ENCODE measurements at places on chromosomes 3 and 15.
A peak's percentile ranks its signal among the peaks of the same experiment; 100 is the strongest.

DNA sequence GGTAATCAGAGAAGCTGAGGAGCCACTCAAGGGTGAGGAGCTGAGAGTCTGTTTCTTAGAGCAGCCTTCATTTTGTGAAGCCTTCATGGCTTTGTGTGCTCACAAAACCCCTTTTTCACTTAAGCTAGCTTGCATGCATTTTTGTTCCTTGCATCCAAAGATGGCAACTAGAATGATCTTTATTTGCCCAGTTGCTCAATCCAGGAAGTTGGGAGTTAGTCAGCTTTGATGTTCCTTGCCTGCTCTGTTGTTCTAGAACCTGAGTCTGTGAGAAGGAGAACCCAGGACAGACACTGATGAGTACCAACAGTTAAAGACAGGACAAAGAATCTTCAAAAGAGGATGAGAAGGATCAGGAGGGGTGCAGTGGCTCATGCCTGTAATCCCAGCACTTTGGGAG lies 81.8 kb downstream of the IL20RB start:
- no peak for DNase-seq

DNA sequence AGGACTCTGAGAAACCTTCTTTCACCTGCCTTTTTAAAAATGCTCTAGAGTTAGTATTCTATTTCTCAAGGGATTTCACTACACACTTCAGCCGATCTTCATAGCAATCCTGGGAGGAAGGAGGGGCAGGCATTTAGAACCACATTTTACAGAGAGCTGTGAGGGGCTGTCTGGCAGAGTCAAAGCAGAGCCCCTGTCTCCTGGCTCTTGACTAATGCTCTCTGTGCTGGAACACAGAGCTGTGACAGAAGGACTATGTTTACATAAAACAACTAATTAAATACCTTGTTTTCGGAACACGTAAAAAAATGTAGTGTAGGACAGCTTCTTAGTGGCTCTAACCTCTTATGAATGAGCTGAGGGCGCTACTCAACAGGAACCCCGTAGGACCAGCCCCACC lies 7.6 kb upstream of the SPTBN5 start:
- no peak for DNase-seq

- no peak for DNase-seq
Observed at GRCh38 chr3:120203621-120204020, 81.4 kb downstream of the GPR156 start.

GRCh38 chr3:42247576-42248027 lies 18.4 kb downstream of the CCK start:
- no peak for DNase-seq

- DNase-seq, result no peak
Observed at GRCh38 chr3:73094129-73094528, 32.7 kb downstream of the EBLN2 start.

GRCh38 chr15:52143873-52144272 lies 31.3 kb upstream of the BCL2L10 start:
- no peak for DNase-seq

GRCh38 chr3:134625462-134625861 lies 25.4 kb downstream of the KY start:
- DNase-seq, result no peak

DNA sequence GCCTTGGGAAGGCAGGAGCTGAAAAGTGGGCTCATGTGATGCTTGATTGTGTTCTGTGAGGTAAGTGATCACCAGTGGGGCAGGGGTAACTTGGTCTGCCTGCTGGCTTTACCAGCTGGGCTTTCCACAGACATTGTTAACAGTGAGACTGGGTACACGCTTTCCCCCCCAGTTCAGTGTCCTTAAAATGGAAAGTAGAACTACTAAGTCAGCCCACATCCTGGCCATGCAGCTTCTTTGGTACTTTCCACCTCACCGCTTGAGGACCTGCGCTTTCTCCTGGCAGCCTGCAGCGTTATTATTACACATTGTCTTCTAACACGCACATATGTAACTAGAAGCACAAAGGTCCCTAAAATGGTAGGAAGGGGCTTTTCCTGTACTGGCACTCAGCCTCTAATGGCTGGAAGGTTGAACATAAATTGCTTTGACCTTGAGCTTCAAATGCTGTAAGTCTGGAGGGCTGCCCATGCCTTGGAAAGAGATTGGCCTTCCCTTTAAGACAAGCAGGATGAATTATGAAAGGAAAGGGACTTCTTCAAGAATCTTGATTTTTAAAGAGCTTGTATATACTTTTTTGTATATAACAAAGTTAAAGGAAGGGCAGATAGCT lies 216.1 kb upstream of the ROPN1 start:
- DNase-seq, result peak; percentile 91

DNA sequence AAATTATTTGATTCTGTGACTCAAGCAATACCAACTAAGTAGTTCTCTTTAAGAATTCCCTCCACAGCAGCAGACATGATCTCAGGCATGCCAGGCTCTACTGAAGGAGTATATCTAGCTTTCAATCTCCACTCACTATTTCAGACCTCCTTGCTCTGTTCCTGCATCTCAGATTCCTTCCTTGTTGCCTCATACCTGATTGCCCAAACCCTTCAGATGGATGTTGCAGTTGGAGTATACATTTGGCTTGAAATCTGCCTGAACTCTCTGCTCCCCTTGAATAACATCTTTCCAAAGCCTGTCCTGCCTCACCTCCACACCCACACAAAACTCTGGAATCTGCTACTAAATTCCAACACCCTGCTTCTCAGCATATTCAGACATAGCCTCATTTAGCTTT lies 19.8 kb upstream of the TM4SF4 start:
- no peak for DNase-seq

DNA sequence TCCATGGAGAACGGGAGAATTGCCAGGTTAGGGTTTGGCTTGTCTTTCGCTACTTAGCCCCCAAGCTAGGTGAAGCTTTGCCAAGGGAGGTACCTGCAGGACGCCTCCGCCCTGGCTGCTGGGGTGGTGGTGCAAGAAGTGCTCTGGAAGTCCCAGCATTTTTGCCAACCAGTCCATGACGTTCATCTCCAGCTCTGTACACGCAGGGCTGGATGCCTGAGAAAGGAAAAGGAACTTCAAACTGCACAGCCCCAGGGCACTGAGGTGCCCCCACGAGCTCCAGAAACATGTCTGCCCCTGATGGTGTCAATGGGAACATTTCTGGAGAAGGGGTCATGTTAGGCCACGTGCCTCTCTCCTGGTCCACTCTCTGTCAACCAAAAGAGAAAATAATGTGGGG lies 8.2 kb downstream of the HDC start:
- DNase-seq, result no peak

DNA sequence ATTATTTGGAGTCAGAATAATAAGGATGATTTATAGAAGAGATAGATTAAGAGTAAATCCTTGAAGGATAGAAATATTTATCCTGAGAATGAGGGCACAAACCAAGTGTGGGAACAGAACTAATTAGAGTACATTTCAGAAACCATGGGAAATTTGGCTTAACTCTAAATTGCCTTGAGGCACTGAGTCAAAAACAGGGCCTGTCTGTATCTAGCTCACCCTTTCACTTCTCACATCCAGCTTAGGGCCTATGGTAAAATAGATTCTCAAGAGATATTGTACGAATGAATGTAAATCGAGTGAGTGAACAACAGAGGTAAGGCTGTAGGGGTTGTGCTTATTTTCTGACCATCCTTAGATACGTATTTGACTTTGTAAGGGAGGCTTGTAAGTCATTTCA lies 586.1 kb upstream of the DPPA4 start:
- no peak for DNase-seq

GRCh38 chr3:38563886-38564270 lies 67.7 kb downstream of the EXOG start:
- no peak for DNase-seq

DNA sequence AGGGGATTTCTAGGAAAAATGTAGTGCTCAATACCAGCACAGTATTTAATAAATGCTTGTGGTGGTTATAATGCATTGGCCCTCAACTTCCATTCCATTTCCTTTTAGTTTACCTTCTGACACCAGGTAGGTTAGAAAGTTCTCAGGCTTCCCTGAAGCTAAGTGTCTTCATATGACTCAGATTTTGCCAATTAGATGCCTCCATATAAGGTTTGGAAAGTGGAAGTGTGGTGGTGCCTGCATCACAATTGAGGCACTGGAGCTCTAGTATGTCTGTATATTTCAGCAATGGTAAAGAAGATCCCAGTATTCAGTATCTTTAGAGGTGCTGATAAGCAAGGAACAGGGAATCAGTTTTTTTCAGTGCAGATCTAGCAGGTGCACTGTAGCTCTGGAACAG lies 18.3 kb downstream of the XRN1 start:
- no peak for DNase-seq

DNA sequence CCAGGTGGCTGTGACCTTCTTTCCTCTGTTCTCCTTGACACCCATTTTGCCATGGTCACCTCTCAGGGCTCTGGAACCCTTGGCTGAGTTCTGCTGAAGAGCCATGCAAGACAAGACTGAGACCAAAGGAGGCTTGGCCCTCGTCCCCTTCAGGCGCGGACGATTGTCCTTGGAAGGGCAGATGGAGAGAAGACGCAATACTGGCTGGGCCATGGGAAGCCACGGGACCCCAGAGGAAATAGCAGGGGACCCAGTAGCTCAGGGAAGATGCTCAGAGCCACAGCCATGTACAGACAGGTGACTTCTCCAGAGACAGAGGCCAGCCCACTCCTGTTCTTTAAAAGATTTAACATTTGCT lies 125.6 kb downstream of the SMAD6 start:
- DNase-seq, result no peak

DNA sequence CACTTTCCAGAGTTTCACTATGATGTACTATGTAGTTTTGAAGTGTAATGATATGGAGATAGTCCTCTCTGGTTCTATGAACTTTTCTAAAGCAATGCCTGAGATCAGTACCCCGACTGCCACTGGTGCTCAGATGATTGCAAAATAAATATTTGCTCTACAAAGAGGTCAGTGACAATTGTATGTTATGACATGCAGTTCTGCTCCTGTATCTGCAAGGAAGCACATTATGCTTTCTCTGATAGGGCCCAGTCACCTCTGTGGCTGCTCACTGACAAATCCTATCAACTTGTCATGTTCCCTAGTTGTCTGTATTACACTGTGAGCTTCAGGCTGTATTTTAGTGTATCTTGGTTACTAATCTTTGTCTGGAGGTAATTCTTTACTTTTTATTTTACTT lies 362.6 kb downstream of the ROBO1 start:
- DNase-seq, result no peak

GRCh38 chr3:133991209-133991608 lies 38.5 kb downstream of the SLCO2A1 start:
- DNase-seq, result no peak

DNA sequence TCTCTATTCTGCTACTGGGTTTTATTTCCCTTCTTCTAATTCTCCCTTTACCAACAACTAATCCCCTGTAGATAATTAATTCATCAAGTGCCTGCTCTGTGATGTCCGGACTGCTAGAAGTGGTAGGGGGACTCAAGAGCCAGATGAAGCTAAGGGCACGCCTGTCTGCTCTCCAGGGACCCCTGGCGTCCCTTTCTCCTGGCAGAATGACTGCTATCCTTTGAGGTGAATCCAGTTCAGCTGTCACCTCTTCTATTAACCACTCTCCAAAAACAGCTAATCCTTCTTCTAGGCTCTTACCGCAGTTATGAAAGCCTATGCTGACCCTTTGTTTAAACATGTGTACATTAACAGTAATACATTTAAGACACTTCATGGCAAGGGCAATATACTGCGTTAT lies 1.4 kb upstream of the CHRNA7 start:
- no peak for DNase-seq

DNA sequence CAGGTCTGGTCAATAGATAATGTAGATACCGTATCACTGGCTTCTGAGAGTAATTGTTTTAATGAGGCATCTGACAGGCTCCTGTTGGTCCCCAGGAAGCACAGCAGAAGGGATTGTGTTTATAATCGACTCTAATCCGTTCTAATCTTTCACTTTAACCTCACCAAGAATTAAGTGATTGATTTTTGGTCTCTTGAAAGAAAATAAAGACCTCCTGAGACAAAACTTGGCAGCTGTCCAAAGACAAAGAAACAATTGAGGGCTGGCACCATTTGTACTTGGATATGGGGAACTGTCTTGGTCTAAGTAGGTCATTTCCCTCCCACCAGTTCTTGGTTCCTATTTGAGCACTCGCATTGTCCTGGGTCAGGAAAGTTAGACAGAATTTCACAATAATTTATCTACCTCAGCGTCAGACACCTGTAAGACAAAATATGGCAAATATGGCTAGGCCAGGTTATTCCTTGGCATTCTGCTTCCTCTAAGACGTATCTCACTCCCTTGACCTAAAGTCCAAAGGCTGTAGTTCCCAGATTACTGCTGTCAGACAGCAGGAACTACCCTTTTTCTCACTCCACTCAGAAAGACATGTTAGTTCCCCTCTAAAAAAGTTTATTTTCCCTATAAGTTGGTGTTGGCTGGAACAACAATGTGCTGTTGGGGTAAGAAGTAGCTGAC lies 22.7 kb upstream of the CD96 start:
- no peak for DNase-seq

GRCh38 chr3:63961891-63962290 lies 49.7 kb upstream of the SCAANT1 start:
- DNase-seq, result no peak

GRCh38 chr3:189267981-189268613 lies 96.3 kb downstream of the TPRG1 start:
- no peak for DNase-seq

DNA sequence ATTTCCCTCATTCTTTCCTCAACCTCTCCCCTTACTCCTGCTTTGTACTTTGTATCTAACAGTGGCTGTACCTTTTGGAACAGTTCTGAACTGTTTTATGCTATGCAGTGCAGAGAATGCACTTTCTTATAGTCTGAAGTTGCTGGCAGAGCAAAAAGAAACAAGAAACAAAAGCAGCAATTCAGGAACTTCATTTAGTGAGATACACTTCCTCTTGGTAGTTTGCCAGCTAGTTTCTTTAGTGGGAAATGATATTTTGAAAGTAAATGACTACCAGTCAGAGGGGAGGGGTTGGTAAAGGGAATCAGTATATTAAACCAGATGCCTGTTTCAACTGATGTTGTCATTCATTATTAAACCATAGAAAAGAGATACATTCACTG lies 55.0 kb upstream of the CHD2 start:
- DNase-seq, result peak; percentile 74

DNA sequence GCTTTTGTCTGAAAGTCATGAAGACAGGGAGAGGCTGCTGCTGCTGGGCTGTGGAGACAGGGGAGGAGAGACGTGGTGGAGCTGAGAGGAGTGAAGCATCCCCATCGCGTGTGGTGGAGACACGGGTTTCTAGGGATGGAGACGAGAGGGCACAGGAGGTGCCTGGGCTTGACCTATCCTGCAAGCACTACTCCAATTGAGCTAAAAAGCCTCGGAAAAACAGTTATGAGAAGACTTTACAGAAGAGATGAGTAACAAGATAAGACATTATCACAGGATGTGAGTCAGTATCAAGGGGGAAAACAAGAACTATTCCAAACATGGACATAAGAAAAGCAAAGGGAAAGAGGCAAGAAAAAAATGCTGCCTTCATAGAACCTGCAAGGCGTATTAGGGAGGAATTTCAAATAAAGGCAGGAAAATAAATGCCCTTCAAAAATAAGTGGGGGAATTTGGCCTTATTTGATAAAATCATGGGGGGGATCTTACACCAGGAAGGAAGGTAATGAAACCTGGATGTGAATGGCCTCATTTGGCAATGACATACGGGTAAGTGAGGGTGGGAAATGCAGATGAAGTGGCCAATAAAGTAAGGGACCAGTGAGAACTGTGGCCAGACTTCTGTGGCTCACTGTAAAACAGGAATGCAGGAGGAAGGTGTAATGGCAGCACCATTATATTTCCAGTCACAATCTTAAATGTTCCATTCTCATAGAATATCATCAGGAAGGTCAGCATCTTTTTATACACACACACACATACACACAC lies 97.9 kb downstream of the PLD1 start:
- no peak for DNase-seq

GRCh38 chr3:193782276-193782647 lies 189.3 kb downstream of the OPA1 start:
- no peak for DNase-seq

All from GM12878 (cell line).